ENCODE measurements at places on chromosomes 6 and 20.

GRCh38 chr6:117404548-117404947 is 21.2 kb downstream of the ROS1 start:
- no peak for DNase-seq

GRCh38 chr6:38133932-38134703 is 314.6 kb downstream of the ZFAND3 start:
- no peak for DNase-seq

- DNase-seq: no peak
Observed at GRCh38 chr20:5127859-5128424, 1.1 kb downstream of the CDS2 start.

DNA sequence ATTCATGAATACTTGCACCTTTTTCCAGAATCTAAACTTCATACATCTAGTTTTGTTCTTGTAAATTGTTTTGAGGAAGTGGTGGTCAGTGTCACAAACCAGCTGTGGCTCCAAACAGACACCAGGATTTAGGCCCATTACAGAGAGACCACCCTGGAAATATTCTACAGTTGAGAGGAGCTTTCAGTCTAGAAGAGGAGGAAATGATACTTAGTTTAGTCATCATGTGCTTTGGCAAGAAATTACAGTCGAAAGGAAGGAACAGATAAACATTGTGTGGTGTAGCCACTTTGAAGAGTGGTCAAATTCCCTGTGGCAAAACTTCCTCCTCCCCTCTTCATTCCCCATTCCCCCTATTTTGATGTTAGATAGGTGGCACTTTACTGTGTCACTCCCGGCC is 15.7 kb downstream of the DCBLD1 start:
- no peak for DNase-seq

- no peak for DNase-seq
Observed at GRCh38 chr6:150310539-150310938, 58.3 kb upstream of the IYD start.

DNA sequence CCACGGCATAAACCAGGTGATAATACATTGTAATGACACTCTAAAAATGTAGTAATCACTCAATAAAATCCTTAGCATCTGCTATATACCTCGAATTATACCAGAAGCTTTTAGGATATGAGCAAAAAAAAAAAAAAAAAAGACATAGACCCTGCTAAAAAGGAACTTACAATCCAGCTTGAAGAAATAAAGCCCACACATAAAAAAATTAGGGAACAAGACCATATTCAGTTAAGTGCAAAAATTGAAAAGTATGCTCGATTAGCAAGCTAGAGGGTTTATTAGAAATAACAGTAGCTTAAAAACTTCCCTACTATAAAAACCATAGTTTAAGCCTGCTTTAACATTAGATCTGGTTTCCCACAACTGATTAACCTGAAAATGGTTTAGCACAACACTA is 135.6 kb downstream of the GMPR start:
- DNase-seq: no peak

GRCh38 chr6:167826230-167826895 is 348 bp upstream of the AFDN start:
- peak; percentile 69 for DNase-seq

DNA sequence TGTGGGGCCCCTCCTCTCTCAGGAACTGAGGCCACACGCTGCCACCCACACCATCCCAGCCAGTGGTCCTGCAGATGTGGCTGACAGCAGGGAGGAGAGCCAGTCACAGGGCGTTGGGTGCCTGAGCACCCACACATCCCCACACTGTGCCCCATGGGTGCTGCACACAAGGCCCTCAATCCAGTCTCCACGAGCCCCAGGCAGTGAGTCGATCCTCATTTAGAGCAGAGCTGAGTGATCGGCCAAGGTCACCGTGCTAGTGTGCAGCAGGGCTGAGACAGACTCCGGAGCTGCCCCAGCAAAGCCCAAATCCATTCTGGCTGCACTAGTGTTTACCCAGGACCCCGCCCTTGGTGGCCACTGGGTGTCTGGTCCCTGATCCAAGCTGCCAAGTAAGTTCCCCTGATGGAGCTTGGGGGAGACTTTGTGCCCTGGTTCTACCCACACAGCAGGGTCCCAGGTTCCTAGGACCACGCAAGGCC is 9.0 kb downstream of the C20orf203 start:
- no peak for DNase-seq

DNA sequence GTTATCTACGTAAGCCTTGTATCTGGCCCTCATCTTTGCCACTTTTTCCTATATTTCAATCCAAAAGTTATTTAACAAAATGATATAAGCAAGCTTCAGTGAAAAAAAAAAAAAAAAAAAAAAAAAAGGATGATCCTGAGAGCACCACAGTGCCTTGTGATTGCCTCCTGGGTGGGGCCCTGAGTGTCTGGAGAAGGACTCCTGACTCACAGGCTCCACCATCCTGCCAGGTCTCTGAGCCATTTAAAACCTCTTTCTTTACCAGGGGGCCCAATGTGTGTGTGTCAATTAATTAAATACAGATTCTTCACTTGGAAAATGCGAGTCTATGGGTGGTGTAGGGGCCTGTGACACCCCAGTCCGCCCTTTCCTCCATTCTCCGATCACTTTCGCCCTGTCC is 105.2 kb downstream of the SMOC2 start:
- DNase-seq: no peak

DNA sequence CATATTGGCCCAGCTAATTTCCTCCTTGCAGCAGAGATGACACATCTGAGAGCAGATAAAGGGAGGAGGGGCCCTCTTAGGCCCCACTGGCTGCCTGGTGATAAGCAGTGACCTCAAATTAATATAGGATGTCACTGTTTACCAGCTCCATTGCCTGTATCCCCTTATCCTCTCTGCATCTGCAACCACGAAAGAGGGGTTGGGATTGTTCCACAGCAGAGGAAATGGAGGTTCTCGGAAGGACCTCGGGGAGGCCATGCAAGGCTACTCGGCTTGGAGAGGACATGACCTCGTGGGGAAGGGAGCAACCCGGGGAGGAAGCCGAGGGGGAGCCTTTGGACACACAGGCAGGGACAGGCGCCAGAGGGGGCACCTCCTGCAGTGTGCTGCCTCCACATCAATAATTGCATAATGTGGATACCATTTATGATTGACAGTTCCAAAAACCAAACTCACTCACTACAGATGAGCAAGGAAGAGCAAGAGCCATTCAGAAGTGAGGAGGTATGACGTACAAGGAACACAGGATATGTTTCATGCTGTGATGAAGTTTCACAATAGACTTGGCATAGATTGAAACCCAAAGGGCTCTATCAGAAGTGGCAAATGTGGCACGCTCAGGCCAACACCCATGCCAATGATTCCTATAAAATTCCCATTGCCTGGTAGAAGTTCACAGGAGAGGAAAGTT is 177.2 kb upstream of the RNF24 start:
- DNase-seq: no peak

DNA sequence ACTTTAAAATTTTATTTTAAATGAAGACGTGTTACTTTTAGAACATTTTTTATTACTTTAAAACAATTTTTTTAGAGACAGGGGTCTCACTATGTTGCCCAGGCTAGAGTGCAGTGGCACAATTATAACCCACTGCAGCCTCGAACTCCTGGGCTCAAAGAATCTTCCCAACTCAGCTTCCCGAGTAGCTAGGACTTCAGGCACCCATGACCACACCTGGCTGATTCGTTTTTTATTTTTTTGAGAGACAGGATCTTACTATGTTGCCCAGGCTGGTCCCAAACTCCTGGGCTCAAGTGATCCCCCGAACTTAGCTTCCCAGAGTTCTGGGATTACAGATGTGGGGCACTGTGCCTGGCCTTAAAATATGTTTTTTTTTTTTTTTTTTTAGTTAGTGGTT is 287.7 kb downstream of the GMDS start:
- DNase-seq: no peak

- no peak for DNase-seq
Observed at GRCh38 chr6:98716341-98716740, 118.0 kb upstream of the POU3F2 start.

DNA sequence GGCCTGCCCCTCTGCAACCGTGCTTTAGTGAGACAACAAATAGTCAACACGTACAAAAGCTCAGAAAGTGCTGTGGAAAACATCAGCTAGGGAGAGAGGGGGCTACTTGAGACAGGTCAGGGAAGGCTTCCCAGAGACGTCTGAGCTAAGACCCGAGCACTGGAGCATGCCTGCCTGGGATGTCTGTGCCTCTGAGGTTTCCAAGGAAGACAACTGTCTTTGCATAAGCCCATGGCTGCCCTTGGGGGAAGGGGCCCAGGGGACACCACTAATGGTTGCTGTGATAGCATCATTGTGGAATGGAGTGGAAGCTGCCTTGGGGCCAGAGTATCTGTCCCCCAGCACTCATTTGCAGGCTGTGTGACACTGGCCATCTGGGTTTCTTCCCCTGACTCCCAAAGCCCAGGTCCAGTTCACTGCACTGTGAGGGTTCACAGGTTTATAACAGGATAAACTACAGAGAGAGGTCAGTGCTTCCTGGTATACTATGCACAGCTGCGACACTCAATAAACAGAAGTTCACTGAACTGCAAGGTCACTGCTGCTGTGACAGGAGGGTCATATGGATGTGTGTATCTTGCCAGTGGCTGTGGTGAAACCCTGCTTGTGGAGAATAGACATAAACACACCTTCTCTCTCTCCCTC is 1.5 kb upstream of the ARFGEF2 start:
- no peak for DNase-seq

GRCh38 chr6:43075670-43076463 is at the start of gene PTK7:
Gene PTK7 (plus strand): TSS chr6:43076314. CDS start chr6:43076489, 175 bp downstream.
- DNase-seq: peak; percentile 95

- no peak for DNase-seq
Observed at GRCh38 chr20:53399592-53400335, 193.9 kb downstream of the ZNF217 start.

- no peak for DNase-seq
Observed at GRCh38 chr20:52748990-52749389, 223.2 kb upstream of the TSHZ2 start.

GRCh38 chr6:159086033-159086618 is 41.3 kb upstream of the TAGAP start:
- no peak for DNase-seq

- DNase-seq: peak; percentile 89
Observed at GRCh38 chr6:31396422-31397152, 6.8 kb upstream of the MICA start.

DNA sequence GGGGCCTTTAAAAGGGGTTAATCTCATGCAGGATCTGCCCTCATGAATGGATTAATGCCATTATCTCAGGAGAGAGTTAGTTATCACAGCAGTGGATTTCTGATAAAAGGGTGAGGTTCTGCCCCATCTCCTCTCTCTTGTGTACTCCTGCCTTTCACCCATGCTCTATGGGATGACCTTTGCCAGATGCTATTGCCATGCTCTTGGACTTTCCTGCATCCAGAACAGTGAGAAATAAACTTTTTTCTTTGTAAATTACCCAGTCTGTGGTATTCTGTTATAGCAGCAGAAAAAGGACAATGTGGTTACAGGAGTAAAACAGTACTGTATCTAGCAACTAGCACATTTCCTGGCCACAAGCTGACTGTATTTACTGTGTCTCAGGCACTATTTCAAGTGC is 58.0 kb upstream of the CCN2 start:
- DNase-seq: no peak

- DNase-seq: no peak
Observed at GRCh38 chr6:136788069-136788902, 4.0 kb downstream of the MAP3K5 start.

GRCh38 chr20:59925899-59926298 is 7.5 kb downstream of the SYCP2 start:
- no peak for DNase-seq

- DNase-seq: no peak
Observed at GRCh38 chr6:87907521-87907920, 140.1 kb upstream of the SPACA1 start.

DNA sequence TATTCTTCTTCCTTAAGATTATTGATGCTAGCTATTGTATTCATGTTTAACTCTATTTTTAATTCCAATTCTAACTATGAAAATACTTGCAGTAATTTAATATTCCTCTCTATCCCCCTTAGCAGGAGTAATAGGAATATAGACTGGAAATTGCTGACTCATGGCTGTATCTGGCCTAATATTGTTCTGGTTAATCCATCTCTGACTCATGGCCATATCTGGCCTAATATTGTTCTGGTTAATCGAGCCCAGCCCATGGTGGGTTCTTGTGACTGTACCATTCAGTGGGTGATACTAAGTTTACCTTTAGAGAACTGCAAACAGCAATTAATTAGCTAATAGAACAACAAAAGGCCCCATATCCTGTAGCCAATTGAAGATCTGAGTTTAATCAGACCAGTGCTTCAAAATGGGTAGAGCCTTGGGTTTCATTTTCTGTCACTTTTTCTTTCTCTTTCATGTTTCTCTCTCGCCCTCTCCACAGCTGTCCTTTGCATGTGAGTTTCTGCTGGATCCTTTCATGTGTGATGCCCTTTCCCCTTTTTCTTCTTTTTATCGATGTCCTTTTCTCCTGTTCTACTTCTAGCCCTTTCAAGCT is 50.6 kb downstream of the SLC22A3 start:
- DNase-seq: no peak

- DNase-seq: no peak
Observed at GRCh38 chr6:28597217-28597835, 71.6 kb downstream of the GPX5 start.

- no peak for DNase-seq
Observed at GRCh38 chr6:98840385-98840784, 6.0 kb downstream of the POU3F2 start.

GRCh38 chr6:2237001-2237400 is 8.4 kb downstream of the GMDS start:
- DNase-seq: no peak

DNA sequence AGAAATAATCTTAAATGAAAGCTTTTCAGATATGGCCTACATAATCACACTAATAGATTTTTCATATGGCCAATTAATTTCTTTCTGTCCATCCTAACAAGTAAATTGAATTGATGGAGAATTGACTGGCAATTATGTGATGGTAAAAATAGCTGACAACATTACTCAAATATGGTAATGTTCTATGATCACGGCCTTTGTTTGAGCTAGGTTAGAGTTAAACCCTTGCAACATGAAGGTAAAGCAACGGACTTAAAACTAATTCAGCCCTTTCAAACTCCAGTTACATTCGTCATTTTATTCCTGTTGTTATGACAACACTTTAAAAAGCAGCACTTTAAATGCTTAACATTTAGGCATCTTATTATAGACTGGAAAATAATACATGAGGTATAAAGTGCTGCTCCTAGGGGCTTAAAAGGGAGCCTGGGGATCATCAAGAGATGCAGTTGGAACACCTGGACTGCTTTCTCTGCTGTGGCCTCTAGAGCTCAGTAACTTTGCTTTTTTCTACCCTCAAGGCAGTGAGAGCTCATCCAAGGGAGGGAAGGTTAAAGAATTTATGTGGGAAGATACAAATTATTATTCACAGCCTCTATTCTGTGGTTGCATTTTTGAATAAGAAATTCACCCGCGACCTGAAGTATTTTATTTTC is 46.9 kb downstream of the RIPOR2 start:
- no peak for DNase-seq

DNA sequence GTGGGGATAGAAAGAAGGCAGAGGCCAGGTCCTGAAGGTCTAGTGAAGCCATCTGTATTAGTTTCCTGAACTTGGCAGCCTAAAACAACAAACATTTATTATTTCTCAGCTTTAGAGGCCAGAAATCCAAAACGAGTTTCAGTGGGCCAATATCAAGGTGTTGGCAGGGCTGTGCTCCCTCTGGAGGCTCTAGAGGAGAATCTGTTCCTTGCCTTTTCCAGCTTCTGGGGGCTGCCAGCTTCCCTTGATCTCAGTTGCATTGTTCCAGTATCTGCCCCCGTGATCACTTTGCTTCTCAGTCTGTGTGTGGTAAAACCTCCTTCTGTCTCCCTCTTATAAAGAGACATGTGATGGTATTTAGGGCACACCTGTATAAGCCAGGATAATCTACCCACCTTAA is 82.4 kb downstream of the MAFB start:
- no peak for DNase-seq
